ENCODE measurements at places on chromosomes 11 and 22.
A peak's percentile ranks its signal among the peaks of the same experiment; 100 is the strongest.

DNA sequence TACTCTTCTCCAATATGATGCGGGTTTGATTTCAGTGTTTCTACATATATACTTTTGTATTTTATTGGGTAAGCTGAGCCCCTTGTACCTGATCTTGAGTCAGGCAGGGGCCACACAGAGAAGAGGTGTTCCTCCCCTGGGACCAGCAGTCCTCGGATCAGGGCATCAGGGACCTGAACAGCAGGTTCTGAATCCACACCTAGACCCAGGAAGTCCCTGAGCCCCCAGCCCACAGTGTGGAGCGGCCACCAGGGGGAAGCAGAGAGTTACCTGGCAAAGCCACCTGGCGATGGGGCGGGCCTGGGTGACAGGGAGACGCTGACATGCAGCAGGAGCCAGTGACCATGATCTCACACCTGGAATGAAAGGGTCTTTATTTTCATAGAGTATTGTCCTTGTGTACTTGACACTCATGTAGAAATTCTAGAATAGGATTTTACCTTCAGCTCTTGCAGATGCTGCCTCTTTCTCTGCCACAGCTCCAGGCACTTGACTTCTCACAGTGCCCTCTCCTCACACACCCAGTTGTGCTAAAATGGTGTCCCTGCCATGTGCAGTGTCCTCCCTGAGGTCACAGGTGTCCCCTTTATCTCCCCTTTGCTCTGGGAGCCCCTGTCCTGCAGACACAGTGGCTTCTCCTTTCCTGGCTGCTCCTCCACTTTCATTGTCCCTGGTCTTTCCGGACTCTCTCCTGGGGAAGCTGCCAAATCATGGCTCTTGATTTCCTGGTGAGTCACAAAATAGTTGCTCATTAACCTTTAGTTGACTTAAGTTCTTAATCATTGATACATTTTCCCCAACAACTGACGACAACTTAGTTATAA lies 48.5 kb downstream of the GGTLC2 start:
- no peak overlapping the region for H3K4me3 ChIP-seq
- H3K27ac ChIP-seq, result no peak overlapping the region
- no peaks in the 10 kb centered on the region for H3K27me3 ChIP-seq
- peak; percentile 63 for DNase-seq

DNA sequence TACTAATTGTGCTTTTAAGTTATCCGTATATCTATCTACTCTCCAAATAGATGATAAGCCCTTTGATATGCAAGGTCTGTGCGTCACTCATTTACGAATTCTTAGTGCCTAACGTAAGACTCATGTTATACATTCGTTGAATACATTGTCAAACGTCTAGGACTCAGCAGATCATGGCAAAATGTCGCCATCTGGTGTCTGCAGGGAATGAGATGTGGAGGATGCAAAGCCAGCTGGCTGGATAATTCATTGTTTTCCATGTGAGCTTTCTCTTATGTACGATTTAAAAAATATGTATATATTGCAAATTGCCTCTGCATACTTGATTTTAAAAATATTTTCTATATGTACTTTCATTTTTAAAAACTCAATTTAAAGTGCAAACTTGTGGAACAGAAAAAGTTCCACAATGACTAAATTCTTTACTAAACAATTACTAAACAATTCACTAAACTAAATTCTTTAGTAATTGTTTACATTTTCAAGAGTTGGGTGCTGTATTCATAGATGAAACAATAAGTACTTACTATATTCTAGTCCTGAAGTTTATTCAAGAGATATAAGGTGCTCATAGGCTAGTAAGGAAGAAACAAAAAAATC lies 33.8 kb downstream of the ZNF202 start:
- DNase-seq, result peak; percentile 78
- no peaks in the 10 kb centered on the region for H3K27me3 ChIP-seq
- no peaks in the 10 kb centered on the region for H3K36me3 ChIP-seq
- H3K4me1 ChIP-seq, result peaks cover 3% of the 10 kb centered on the region
- no peak overlapping the region for H3K27ac ChIP-seq
- H3K4me3 ChIP-seq, result no peak overlapping the region

GRCh38 chr22:49447837-49448236 lies 379.8 kb downstream of the BRD1 start:
- no peaks in the 10 kb centered on the region for H3K36me3 ChIP-seq
- peaks cover 6% of the 10 kb centered on the region for H3K4me1 ChIP-seq
- H3K27me3 ChIP-seq, result peaks cover 15% of the 10 kb centered on the region
- no peak for DNase-seq

GRCh38 chr11:69546735-69547370 lies 65.4 kb downstream of the LINC01488 start:
- H3K4me3 ChIP-seq, result no peak overlapping the region
- no peaks in the 10 kb centered on the region for H3K36me3 ChIP-seq
- no peak for DNase-seq
- no peaks in the 10 kb centered on the region for H3K27me3 ChIP-seq
- no peak overlapping the region for H3K27ac ChIP-seq

DNA sequence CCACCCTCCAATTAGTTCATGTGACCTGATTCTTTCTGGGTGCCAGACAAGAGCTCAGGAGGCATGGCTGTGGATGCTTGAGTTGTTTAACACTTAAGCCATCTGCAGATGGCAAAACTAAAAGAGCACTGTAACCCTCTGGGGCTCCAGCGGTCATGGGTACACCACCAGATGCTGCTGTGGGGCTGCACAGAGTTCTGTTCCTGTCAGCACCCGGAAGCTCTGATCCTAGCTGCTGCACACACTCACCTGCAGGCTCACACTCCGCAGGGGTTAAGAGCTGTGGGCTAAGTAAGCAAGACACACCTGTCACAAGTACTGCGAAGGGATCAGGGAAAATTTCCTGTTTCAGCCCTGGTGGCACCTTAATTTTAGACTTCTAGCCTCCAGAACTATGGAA lies 307.8 kb downstream of the C11orf87 start:
- no peak overlapping the region for H3K4me3 ChIP-seq
- DNase-seq, result no peak
- H3K27me3 ChIP-seq, result no peaks in the 10 kb centered on the region
- H3K36me3 ChIP-seq, result no peaks in the 10 kb centered on the region

- H3K27ac ChIP-seq, result no peak overlapping the region
- no peaks in the 10 kb centered on the region for H3K36me3 ChIP-seq
- peaks cover 8% of the 10 kb centered on the region for H3K4me1 ChIP-seq
- no peak overlapping the region for H3K4me3 ChIP-seq
Measured at GRCh38 chr11:57275582-57275981, 38.5 kb upstream of the APLNR start.

GRCh38 chr11:79742176-79742575 lies 301.3 kb upstream of the TENM4 start:
- no peak overlapping the region for H3K4me3 ChIP-seq
- DNase-seq, result no peak
- H3K27ac ChIP-seq, result no peak overlapping the region

DNA sequence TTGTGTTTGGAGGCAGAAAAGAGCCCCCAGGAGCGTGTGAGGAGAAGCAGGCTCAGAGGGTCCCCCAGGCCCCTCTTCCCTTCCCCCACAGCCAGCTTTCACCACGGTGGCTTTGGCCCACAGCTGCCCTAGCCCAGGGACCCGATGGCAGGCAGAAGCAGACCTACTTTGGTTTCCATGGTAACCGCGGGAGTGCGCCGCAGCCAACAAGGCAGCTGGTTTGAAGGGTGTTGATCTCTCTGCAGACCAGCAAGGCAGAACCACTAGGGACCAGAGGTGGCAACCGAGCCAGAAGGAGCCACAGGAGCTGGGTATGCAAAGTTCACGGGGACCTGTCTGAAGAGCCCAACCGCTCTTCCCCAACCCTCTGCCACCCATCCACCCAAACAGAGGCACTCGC lies 69.4 kb downstream of the BUD13 start:
- H3K27me3 ChIP-seq, result no peaks in the 10 kb centered on the region
- H3K36me3 ChIP-seq, result no peaks in the 10 kb centered on the region
- no peak overlapping the region for H3K27ac ChIP-seq
- peak; percentile 27 for DNase-seq
- no peak overlapping the region for H3K4me3 ChIP-seq
- no peaks in the 10 kb centered on the region for H3K4me1 ChIP-seq

- H3K36me3 ChIP-seq, result no peaks in the 10 kb centered on the region
- H3K27me3 ChIP-seq, result no peaks in the 10 kb centered on the region
- no peaks in the 10 kb centered on the region for H3K4me1 ChIP-seq
- no peak for DNase-seq
- H3K27ac ChIP-seq, result no peak overlapping the region
Measured at GRCh38 chr11:83827520-83827919, 541.4 kb upstream of the CCDC90B start.

GRCh38 chr11:22792497-22792896 lies 37.1 kb downstream of the SVIP start:
- no peaks in the 10 kb centered on the region for H3K4me1 ChIP-seq
- no peak overlapping the region for H3K27ac ChIP-seq
- no peak for DNase-seq
- H3K27me3 ChIP-seq, result no peaks in the 10 kb centered on the region
- H3K36me3 ChIP-seq, result no peaks in the 10 kb centered on the region

DNA sequence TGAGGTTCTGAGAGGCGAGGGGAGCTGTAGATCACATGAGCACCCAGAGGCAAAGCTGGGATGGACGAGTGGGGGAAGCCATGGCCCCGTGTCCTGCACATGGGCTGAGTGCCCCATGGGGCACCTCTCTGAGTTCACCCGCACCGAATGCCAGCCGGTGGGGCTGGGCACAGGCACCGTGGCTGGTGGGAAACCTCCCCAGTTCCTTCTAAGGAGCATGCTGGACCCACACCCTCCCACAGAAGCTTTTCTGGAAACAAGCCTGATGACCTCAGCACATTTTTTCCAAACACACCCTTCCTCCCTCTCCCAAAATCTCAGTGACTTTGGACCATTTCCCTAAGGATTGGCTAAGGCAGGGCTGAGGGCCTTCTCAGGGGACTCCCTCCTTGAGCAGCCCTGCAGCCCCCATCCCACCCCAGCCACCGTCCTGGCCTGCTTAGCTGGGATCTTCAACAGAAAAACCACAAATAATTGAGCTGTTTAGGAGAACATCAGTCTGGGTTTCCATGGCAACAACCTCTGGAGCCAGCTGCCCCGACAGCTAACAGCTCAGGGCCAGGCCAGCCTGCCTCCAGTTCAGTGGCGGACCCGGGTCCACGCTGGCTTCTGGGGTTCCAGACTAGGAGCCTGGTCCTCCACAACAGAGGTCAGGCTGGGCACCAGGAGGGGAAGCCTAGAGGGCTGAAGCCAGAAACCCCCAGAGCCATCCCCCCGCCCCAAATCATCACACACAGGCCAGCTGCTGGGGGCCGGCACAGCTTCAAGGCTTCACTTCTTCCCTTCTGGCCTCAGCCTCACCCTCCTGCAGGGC lies 18.1 kb upstream of the LINC01488 start:
- no peaks in the 10 kb centered on the region for H3K36me3 ChIP-seq
- no peaks in the 10 kb centered on the region for H3K4me1 ChIP-seq
- no peak for DNase-seq
- no peak overlapping the region for H3K27ac ChIP-seq
- H3K4me3 ChIP-seq, result no peak overlapping the region

DNA sequence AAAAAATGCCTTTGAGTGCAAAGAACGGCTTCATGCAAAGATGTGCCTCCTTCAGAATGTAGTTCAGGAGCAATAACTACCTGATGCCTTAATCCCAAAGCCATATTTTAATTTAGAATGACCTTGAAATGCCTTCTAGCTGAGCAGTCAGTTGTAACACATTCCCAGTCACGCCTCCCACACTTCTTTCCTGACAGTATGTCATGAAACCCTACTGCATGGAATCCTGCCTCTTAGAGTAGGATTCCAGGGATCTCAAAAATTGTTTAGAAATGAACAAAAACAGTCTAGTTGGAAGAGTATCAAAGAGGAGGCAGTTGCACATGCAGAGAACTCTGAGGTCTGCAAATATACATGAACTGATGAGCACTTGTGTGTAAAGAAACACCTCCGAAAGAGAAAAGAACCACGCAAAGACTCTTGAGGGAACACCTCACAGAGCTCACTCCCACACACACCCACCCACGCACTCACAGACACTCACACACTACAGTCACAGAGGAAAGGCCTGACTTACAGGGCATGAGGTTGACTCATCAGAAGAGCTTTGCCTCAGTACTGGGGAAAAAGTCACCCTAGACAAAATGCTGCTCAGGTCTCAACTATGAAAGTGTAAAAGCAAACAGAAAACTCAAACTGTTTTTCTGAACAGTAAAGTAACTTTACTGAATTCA lies 77.4 kb downstream of the GGTLC2 start:
- H3K27ac ChIP-seq, result no peak overlapping the region
- no peak overlapping the region for H3K4me3 ChIP-seq
- no peak for DNase-seq
- no peaks in the 10 kb centered on the region for H3K4me1 ChIP-seq

DNA sequence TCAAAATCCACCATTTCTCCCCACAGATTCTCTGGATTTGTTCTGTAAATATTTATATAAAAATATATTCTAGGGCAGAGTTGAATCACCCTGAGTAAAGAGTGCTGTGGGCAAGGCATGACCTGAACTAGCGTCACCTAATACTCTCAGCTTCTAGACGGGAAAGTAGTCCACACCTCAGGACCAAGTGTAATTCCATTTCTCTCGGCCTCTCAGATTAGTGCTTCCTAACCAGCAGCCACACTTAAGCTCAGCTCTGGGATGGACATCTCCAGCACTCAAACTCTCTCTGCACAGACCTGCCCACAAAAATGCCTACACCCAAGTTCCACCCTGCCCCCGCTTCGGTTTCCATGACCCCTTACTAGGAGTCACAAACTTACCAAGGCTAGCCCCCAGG lies 5.3 kb downstream of the SPTBN2 start:
- no peak overlapping the region for H3K4me3 ChIP-seq
- DNase-seq, result no peak
- H3K27me3 ChIP-seq, result peaks cover 25% of the 10 kb centered on the region
- H3K36me3 ChIP-seq, result no peaks in the 10 kb centered on the region
- H3K27ac ChIP-seq, result no peak overlapping the region
- peaks cover 18% of the 10 kb centered on the region for H3K4me1 ChIP-seq

GRCh38 chr22:20601308-20601707 lies 93.9 kb downstream of the MED15 start:
- no peaks in the 10 kb centered on the region for H3K4me1 ChIP-seq
- H3K36me3 ChIP-seq, result no peaks in the 10 kb centered on the region
- no peaks in the 10 kb centered on the region for H3K27me3 ChIP-seq
- no peak for DNase-seq
- no peak overlapping the region for H3K4me3 ChIP-seq
- H3K27ac ChIP-seq, result no peak overlapping the region

All from cardiac muscle cell (in vitro differentiated cells and primary cell).